Fibroblast of skin of left biceps (primary cell): ENCODE measurements at places on chromosomes 2 and 18.

GRCh38 chr2:116809109-116809508 is 1005.4 kb upstream of the DDX18 start:
- DNase-seq = no peak

DNA sequence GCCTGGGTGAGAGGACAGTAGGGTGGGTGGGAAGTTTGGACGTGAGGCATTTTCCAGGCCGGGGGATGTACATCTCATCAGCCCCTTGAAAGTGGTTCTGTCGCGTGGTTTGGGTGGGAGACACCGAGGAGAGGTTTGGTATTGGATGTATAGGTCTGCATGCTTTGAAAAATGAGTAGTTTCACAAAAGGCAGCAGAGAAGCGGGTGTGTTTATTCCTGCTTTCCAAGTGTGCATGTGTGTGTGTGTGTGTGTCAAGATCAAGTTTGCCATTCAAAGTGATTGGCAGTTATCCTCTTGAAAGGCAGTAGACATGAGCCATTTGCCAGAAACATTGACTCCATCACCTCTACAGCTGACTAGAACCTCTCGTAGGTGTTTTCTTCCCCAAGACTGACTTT is 423.1 kb upstream of the POU3F3 start:
- DNase-seq = no peak

- no peak for DNase-seq
Observed at GRCh38 chr2:50431958-50432650, 599.8 kb downstream of the NRXN1 start.

DNA sequence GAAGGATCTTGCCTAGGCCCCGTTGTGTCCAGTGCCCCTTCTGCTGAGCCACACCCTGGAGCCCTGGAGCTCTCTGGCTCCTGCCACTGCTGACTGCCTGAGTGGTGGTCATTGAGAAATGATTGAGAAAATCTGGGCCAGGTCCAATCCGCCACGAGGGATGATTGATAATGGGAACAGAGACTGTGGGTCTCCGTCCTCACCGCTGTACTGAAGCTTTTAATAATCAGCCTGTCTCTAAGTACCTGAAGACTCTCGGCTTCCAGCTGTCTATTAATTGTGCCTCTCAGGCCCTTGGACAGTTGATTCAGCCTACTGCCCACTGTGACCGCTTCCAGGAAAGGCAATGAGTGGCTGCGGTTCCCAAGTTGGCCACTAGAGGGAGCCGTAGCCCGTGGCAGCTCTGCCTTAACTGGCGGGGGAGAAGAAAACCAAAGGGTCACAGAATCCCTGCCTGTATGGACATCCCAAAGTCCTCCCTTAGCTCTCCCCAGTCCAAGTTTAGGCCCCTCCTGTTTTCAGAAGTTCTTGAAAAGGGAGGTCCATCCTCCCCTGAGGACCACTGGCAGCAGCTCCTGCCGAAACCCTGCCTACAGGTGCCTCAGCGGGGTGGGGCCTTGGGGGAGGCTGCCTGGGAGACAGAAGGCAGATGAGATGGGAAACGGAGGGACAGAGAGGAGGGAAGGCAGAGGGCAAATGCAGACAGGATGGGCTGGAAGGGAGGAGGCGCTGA is 213.6 kb downstream of the TNS1 start:
- peak; percentile 24 for DNase-seq

GRCh38 chr2:69307579-69308064 is 79.4 kb downstream of the GFPT1 start:
- DNase-seq = no peak

DNA sequence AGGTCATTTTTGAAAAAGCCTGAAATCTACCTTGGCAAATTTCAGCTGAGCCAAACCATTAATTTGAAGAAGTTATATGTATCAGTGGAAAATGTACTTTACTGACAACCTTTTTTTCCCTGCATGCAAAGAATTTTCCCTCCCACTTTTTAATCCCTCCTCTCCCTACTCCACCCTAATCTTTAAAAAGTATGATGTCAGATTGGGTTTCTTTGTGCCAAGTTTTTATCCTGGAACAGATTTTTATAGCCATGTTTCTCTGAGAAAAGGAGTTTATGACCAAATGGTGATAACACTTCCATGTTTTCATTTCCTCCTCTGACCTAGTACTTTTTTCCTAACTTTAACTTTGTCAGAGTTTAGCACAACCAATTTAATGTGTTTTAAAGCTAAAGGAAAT is 250.3 kb upstream of the FOSL2 start:
- DNase-seq = no peak

- DNase-seq = no peak
Observed at GRCh38 chr2:221555494-221555846, 16.6 kb downstream of the EPHA4 start.

GRCh38 chr18:45133276-45133675 is 452.6 kb downstream of the SETBP1 start:
- no peak for DNase-seq

- DNase-seq = no peak
Observed at GRCh38 chr2:69807821-69808540, 21.5 kb upstream of the GMCL1 start.

DNA sequence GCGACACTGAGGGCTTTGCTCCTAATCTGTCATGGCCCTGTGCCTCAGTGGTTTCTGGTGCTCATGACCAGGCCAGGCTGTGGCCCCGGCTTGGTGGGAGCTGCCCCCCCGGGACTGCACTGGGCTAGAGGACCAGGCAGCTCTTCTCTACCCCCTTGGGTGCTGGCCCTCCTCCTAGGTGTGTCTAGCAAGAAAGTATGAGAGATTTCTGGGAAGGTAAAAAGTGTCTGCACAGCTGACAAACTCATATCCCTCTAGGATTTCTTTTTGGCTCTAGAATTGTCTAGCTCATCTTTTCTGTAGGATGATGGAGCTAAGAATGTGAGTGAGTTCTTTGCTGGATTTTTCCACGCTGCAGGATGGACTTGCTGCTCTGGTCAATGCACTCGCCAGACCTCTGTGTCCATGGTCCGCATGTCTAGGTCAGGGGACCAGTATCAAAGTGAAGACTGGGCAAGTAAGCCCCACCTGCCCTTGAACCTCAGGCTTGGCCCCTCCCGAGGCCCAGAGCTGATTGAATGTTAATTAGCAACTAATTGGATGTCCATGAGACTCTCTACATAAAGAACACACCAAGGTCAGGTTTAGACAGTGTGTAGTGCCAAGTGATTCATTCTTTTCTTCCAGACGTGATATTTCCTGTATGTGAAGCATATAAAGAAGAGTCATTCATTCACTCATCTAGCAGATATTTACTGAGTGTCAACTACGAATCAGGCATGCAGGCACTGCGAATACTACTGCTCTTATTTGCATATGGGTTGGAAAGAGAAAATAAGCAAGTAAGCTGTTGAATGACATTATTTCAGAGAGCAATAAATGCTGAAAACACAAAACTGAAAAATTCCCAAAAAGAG is 15.6 kb upstream of the PSD4 start:
- peak; percentile 15 for DNase-seq

- DNase-seq = no peak
Observed at GRCh38 chr2:154439156-154439555, 259.3 kb upstream of the KCNJ3 start.

GRCh38 chr2:40487602-40488001 is 35.7 kb upstream of the SLC8A1 start:
- no peak for DNase-seq

- no peak for DNase-seq
Observed at GRCh38 chr2:18444806-18445205, 115.6 kb downstream of the RDH14 start.

DNA sequence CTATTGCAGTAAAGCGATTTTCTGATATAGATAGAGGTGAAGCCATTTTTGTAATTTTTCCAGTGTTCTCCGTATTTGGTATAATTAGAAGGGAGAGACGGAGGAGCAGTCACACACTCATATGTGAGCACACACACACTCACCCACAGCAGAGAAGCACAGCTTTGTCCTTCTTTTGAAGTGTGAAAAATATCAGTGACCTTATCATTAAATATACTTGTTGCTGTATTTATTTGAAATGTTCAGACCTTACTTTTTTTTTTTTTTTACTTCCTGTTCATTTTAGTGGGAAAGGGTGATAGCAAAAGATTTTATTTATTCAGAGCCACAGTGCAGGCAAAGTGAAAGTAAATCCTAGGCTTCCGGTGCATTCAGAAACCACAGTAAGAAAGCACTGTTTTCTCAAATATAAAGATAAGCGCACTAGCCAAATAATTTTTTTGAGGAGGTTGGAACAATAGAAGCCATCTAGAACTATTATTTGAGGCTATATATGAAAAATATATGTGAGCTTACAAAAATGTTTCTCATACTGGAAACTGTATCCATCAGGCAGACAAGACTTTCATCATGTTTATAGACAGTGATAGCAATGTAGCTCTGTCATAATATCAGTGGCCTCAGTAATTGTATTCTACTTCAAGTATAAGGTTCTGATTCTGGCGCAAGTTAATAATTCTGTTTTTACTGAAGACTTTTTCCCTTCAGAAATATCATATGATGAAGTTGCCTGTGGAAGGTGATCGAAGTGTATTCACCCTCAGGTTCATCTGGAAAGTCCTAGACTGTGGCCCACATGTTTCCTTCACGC is 37.2 kb downstream of the TSHZ1 start:
- no peak for DNase-seq

- DNase-seq = no peak
Observed at GRCh38 chr2:174172802-174173355, 75.5 kb downstream of the OLA1 start.

DNA sequence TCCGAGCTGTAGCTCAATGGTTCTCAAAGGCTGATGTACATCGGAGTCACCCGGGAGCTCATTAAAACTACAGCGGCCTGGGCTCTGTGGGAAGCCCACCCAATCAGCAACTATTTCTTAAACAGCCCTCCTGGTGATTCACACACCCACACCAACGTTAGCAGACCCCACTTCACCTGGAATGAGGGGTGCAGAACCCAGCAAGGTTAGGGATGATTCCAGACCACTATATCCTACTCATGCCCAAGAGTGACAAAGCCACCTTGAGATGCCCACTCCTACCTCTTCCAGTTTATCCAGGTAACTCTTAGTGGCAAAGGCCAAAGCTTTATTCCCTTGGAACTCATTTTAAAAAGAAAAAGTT is 149.7 kb downstream of the RHBDD1 start:
- no peak for DNase-seq

GRCh38 chr2:3458396-3459184 is 60.7 kb downstream of the ADI1 start:
- no peak for DNase-seq

DNA sequence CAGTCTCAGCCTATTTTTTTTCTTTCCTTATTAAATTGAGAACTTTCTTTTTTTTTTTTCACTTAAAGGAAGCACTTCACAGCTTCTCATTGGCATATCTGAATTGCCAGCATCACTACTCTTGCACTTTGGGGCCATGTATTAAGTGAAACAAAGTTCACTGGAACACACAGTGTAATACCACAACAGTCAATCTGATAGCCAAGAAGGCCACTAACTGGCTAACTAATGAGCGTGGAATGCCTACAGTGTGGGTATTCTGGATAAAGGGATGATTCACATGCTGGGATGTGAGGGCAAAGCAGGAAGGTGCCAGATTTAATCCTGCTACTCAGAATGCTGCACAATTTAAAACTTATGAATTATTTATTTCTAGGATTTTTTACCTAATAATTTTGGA is 11.7 kb upstream of the C18orf63 start:
- no peak for DNase-seq

- no peak for DNase-seq
Observed at GRCh38 chr2:192195548-192196418, 1.1 kb upstream of the TMEFF2 start.

DNA sequence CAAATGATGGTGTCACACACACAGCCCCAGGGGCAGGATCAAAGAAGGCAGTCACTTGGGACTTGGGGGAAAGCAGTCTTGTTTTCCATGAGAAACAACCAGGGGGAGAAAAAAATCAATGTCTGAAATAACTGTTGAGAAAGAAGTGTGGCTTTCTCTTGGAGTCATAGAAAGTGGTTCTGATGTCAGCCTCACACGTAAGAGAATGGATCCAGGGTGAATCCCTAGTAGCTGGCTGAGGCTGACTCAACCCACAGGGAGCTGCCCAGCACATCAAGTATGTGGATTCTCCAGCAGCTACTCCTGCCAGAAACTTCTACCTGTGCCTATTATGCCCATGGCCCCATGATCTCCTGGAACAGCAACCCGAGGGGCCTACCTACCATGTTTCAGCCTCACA is 33.6 kb upstream of the ZBTB7C start:
- DNase-seq = no peak

DNA sequence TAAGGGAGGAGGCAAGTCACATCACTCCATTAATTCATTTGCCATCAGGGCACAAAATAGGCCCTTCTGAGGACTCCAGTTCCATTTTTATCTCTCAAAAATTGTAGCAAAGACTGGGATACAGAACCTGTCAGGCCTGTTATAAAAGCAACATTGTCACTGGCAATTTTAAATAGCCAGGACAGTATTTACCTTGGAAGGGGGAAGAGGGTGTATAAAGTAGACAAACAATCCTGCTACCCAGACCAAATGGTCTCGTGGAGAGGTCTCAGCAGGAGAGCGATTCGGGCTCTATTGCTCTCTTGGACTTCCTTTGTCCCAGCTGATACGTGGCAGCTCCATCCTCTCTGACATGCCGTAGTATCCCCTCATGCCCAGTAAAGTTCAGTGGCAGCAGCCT is 740.3 kb upstream of the HS6ST1 start:
- no peak for DNase-seq

DNA sequence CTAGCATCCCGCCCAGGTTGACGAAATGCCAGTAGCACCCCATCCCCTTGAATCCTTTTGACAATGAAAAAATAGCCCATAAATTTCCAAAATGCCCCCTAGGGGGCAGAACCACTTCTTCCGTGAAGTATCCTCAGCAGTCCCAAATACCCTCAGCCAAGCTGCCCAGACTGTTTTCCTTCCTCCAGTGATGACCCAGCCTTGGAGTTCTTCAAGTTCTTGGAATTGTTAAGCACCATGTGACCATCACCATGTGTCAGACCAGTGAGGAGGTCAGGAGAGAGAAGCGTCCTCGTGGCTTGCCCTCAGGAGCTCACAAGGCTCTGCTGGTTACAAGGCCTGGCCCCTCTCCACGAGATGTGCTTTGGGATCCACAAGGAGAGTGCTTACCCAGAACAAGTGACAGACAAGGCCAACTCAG is 1.4 kb upstream of the SLC23A3 start:
- no peak for DNase-seq

DNA sequence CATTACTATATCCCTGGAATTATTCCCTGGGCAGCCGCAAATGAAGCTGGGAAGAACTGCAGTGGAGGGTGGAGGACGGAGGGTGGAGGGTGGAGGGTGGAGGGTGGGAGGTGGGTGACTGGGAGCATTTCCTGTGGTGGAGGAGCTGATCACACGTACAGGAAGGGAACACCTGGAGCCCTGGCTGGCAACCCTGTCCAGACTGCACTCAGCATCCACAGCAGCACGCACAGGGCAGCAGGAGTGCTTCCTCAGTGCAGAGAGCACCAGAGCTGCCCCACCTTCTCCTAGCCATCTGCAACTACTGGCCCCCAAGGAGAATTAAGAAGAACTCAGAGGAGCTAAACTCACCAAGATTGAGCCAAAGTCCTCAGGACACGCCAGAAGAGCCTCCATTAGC is 249.9 kb downstream of the EIPR1 start:
- no peak for DNase-seq
